ENCODE measurements at places on chromosomes 5 and 9.

- no peak for DNase-seq
Measured at GRCh38 chr9:136403915-136404800, 4.2 kb upstream of the SNAPC4 start.

- no peak for DNase-seq
Measured at GRCh38 chr5:79418276-79418675, 95.7 kb downstream of the HOMER1 start.

DNA sequence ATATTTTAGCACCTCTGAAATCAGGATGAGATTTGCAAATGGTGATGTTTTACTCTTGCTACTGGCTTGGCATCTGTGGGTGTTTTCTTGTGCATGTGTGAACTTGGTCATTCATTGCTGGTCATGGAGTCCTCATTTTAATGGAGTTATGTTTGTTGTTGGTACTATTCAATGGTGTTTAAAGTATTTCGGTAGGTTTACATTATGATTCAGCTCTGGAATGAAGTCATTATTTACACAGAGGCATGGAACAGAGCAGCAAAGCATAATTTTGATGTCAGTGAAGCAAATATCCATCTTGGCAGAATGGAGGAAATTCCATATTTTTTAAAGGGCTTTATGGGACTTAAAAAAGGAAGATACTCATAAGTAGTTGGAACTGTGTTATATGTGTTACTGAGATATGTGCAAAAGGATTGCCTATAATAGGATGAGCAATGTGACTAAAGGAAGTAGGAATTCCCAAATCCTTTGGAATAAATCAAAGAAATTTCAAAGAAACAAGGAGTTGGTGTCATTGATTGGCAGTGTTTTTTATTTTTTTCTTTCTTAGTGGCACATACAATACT lies 147.4 kb downstream of the ACTBL2 start:
- DNase-seq: no peak

DNA sequence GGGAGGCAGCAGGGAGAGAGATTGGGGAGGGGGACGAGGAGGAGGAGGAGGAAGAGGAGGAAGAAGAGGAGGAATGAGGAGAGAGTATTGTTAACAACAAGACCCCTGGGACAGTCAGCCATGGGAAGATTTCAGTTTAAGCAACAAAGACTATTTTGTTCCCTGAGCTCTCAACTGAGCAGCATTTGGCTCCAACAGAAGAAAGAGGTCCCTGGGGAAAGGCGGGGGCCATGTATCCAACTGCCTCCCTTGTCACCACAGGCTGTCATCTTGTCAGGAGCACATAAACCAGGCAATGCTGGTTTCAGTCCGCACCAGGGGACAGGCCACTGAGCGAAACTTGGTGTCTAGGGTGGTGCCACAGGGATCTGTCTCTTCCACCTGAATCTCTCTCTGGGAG lies 316.1 kb downstream of the TLE1 start:
- no peak for DNase-seq

- no peak for DNase-seq
Measured at GRCh38 chr5:14213253-14213652, 70.1 kb downstream of the TRIO start.

DNA sequence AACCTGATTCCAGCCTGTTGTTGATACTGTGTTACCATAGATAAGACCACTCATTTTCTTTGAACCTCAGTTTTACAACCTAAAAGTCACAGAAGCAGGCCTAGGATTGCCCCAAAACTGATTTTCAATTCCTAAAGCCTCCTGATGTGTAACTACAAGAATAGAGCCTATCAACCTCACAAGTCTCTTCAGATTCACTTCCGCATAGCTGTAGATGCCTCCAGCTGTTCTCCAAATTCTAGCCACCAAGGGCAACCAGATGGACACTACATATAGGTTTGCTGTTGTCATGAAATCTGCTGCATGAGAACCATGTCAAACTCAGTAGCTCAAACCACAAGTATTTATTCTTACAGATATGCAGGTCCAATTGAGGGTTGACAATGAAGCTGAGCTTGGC lies 143.5 kb downstream of the SPATA31D1 start:
- DNase-seq: no peak

GRCh38 chr5:93454896-93455295 lies 126.1 kb downstream of the NR2F1-AS1 start:
- DNase-seq: no peak

DNA sequence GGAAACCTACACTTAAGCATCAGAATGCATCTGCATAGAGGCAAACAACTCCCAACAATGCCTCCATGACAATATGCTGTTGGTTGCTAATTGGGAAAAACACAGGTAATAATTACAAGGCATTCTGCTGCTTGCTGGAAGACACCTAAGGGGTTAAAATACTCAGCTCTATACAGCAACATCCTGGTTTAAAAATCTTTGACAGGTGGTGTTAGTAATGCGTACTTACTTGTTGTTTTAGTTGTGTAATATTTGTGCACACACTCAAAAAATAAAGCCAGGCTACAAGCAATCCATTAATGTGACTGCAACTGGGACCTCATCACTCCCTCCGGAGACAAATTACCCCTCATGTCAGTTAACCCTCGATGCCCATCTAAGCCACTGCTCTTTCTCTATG lies 126.3 kb upstream of the ELL2 start:
- no peak for DNase-seq

DNA sequence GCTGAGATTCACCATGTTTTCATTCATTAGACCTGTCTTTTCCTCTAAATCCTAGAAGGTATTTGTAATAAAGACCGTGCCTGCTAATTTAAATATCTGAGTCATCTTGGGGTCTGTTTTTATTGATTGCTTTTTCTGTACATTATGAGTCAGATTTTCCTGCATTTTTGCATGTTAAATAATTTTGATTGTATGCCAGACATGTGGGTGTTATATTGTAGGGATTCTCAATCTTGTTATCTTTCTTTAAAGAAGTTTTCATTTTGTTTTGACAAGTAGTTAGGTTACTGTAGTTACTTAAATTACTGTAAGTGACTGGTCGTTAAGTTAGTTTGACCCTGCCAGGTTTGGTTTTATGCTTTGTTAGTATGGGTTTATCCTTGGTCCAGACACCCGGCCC lies 35.1 kb downstream of the EXOSC2 start:
- DNase-seq: no peak

DNA sequence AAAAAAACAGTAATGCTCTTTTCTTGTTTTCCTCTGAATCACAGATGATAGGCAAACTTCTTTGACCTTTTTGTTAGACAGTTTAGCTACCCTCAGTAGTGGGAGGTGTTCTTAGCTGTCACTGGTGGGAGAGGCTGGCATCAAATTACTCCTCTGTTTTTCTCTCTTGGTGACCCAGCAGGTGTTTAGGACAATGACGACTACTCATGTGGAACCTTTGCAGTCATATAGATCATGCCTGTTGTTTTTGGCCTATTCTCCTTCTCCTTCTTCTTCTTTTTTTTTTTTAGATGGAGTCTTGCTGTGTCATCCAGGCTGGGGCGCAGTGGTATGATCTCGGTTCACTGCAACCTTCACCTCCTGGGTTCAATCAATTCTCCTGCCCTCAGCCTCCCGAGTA lies 15.4 kb upstream of the NPR2 start:
- no peak for DNase-seq

GRCh38 chr9:133375116-133375723 lies 640 bp downstream of the SURF4 start:
- DNase-seq: no peak

- DNase-seq: no peak
Measured at GRCh38 chr5:79707535-79707934, 17.9 kb downstream of the CMYA5 start.

DNA sequence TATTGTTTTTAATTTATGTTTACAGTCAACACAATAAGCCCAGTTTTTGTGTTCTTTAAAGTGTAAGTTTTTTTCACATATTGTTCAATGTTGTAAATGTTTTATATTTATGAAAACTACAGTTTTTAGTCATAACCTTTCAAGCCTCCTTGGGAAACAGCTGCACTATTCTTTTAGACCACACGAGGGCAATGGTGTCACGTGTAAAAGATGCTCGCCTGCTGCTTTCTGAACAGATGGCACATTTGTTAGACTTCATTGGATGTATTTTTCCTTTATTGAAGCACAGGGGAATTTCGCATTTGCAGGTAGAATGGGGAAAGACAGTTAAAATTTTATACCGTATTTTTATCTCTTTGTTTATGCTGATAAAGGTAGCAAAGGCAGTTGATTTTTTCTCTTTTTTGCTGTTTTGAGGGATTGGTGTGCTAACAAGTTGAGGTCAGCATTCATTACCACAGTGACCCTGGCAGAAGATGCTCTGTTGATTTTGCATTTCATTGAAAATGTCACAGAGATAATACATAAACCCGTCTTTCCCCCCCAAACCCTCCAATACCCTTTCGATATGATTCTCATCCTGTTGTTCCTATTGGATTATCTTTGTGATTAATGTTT lies 59.0 kb downstream of the MAT2B start:
- DNase-seq: peak; percentile 31

- no peak for DNase-seq
Measured at GRCh38 chr5:135440916-135441315, 6.2 kb downstream of the DCANP1 start.

DNA sequence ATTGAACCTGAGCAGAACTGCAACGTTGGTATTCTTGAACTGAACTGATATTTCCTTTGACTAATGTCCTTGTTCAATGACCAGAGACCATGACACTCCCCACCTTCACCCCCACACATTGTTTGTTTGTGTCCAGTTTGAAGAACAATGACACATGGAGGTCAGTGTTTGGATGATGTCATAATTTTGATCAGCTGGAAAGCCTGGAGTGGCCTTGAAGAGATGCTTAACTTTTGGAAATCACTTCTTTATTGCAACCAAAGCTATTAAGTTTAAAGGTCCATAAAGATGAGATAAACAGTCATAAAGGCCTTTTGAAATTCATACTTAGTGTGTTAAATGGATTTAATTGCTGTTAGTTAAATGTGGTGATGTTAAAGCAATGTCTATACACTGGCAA lies 92.7 kb downstream of the TMC1 start:
- no peak for DNase-seq

DNA sequence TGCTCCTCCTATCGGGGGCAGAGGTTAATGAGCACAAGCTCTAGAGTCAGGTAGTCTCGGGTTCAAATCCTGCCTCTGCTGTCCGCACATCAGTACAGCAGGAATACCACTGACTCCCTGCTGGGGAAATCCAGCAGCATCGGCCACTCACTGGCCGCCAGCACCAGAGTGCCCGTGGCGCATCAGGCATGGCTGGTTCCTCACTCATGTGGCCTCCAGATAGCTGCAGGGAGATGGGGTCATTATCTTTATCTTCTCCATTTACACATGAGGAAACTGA lies 137.6 kb upstream of the COL5A1 start:
- no peak for DNase-seq

DNA sequence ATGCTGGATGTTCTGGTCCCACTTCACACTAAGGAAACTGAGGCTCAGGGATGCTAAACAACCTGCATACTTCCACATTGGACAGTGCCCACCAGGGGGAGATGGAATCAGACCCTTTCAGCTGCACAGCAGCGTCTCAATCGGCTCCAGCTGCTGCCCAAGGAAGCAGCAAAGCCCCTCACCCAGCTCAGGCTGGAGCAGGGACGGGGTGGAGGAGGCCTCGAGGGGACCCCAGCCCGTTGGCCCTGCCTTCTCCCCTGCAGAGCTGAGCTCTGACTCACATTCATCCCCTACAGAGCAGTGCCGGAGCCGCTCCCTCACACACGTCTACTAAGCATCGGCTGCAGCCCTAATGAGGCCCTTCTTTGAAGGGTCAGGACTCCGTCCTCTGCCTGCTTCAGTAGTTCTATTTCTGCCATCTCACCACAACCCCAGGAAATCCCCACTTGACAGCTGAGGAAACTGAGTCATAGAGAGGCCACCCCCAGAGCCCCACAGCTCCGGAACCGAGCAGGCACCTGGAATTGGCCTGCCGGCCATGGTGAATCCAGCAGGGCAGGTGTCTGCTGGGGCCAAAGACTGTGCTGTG lies 21.5 kb upstream of the SUSD3 start:
- DNase-seq: no peak

DNA sequence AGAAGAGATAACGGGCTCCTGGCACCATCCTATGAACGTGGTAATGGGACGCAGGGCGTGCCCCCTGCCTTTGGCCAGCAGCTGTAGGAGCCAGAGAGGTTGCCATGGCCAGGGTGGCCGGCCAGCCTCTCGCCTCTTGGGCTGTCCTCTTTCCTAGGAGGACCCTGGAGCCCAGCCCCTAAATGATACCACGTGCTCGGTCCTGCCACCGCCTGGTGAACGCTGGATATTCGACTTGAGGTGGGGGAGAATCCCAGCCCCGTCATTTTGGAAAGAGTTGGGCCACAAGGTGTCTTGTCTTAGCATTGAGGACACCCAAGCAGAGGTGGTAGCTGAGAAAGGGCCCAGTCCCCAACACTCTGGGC lies 391 bp upstream of the NRG2 start:
- DNase-seq: peak; percentile 57

DNA sequence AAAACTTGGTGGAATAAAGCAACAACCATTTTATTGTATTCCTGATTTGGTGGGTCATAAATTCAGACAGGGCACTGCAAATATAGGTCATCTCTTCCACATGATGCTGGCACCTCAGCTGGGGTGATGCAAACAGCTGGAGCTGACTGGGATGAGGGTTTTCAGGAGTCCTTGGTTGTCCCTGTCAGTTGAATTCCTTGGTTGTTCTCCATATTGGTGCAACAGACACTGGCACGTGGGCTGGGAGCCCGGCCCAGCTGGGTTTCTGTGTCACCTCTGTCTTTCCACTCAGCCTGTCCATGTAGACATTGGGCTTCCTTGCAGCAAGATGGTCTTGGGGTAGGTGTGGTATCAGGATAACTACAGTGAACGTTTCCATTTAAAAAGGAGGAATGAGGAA lies 518.0 kb upstream of the MEF2C start:
- DNase-seq: no peak

DNA sequence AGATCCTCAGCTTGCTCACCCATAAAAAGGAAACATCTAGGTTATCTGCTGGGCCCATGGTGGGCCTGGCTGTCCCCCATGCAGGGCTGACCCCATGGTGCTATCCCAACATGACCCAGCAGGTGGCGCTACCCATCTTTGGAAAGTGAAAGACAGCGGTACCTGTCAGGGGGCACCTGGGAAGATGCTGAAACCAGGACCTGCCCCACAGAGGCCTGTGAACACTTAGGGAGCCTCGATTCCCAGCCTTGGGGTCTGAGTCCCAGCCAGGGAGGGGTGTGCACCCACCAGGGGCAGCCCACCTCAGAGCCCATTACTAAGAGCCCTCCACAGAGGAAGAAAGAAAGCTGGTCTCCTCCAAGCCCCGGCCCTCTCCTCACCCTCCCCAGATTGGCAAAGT lies 46.6 kb upstream of the IPPK start:
- peak; percentile 2 for DNase-seq

DNA sequence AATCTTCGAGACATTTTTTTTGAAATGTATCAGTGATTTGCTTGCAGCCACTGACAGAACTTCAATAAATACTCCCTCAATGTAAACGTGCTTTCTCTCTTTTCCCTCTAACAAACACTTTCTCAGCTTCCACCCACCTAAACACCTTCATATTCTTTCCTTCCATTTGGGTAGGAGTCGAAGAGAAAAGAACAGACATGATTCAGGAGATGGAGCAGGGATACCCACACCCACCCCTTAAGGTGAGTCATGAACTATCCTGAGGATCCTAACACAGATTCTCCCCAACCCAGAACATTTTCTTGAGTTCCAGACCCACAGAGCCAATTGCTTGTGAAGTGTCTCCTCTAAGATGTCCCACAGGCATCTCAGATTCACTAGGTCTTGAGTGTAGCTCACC lies 488.8 kb downstream of the CDK5RAP2 start:
- no peak for DNase-seq

- DNase-seq: no peak
Measured at GRCh38 chr5:81904861-81905260, 67.0 kb upstream of the ATG10 start.

GRCh38 chr9:38380230-38380871 lies 12.2 kb upstream of the ALDH1B1 start:
- no peak for DNase-seq

Measured in DMS 273 treated with DMSO at 0.1 percent for 48 hours (cell line).